ENCODE measurements at places on chromosomes 12 and 14.

DNA sequence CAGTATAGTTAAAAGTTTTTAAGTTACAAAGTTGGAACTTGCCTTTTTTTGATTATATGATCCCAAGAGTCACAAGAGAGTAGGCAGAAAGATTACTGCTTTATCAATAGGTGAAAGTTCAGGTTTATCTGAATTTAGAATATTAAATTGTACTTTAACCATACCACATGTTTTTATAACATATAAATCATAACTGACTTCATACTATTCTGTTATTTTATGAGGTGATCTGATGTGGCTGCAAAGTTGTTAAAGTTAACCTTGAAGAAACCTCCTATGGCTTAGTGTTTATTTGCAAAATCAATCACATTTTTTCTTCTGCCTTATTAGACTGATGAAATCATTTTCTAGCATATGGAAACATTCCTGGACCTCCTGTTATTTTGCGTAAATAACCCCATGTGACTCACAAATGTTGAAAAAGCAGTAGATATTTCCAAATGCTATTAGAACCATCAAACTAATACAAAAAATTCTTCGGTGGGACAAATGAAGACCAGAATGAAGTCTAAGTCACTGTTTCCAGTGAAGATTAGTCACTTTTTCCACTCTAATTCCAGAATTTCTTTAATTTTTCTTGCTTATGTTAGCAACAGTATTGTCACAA lies 132.1 kb downstream of the RAD51B start:
- H3K4me3 ChIP-seq, result no peak overlapping the region
- no peak for DNase-seq
- H3K36me3 ChIP-seq, result peaks cover 3% of the 10 kb centered on the region
- no peaks in the 10 kb centered on the region for H3K27me3 ChIP-seq
- no peak overlapping the region for H3K27ac ChIP-seq
- H3K4me1 ChIP-seq, result no peaks in the 10 kb centered on the region

DNA sequence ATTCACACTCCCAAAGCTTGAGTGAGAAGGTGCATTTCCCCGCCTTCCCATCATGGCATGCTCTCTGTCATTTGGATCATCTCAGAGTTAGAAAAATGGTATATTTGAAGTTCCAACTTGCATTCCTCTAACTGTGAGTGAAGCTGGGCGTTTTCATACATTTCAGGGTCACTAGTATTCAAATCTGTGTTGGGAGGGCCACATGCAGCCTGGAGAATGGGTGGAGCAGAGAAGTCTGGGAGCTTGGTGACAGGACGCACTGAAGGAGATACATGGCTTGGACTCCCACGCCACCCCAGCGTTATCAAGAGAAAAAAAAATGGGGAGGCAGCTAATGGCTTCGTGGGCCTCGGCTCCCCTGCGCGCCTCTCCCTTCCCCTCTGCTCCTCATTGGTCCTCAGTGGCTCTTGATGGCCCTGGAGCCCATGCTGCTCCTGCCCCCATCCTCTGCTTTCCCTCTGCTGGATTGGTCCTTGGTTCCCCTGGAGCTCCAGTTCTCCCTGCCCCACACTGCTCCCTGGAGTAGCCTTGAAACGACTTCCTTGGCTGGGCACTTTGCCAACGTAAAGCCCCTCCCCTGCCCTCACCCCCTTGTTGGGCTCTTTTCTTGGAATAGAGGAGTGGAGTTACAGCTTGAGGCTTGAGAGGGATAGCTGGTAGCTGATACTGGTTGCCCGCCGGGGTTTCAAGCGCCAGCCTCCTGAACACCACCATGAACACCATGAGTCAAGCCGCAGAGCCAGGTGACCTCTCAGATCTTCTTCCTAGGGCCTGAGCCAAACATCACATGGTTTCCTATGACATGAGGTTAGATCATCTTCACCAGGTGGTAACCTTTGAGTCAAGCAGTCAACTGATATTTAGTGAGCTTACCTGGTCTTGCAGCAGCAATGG lies 139.6 kb downstream of the PRKCH start:
- H3K27ac ChIP-seq, result peak overlapping the region; percentile 32
- H3K36me3 ChIP-seq, result peaks cover 1% of the 10 kb centered on the region
- H3K4me1 ChIP-seq, result peaks cover 20% of the 10 kb centered on the region
- no peak overlapping the region for H3K4me3 ChIP-seq

DNA sequence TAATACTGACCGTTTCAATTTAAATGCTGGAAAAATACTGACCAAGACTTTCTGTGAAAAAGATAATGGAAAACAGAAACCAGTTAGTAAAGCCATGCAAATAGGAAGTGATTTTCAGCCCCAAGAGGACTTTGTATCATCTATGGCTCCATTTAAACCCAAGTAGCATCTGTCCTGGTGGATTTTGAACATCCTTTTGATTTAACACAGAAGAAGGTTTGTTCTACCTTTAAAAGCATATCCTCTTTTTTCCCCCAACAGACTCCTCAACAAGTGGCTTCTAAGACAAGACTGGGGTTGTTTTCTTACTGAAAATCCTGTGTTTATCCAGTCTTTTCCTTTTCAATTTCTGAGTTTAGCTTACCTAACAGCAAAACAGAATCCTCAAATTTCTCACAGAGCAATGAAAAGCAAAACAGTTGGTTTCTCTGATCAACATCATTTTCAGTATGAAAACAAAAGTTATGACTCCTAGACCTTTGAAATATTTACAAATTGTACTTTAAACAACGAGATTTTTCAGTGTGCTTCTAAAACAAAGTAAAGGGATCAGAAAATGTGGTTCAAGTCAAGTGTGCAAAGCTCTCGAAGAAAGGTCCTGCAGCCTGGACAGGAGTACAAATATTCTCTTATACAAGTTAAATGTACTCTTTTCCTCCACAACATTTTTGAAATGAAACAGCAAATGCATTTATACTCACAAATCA lies 2.9 kb downstream of the PHLDA1 start:
- DNase-seq, result no peak

DNA sequence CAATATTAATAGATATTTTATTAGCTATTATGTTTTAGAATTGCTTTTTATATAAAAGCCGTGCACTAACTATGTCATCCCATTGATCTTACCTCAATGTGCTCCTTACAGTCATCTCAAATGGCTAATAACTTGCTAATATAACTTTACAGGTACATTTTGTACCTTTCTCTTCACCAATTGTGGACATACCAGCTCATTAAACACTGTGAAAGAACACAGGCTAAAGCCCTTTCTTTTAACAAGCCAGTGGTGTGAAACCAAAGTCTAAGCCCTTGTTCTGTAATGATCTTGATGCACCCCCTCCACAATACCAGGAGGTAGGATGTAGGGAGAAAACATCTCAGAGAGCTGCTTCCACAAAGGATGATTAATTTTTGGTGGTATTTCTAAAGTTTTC lies 675.3 kb upstream of the USP15 start:
- H3K27me3 ChIP-seq, result no peaks in the 10 kb centered on the region
- no peak for DNase-seq
- no peak overlapping the region for H3K27ac ChIP-seq
- no peaks in the 10 kb centered on the region for H3K4me1 ChIP-seq
- H3K36me3 ChIP-seq, result peaks cover 2% of the 10 kb centered on the region

- H3K27me3 ChIP-seq, result no peaks in the 10 kb centered on the region
- H3K36me3 ChIP-seq, result no peaks in the 10 kb centered on the region
- no peak for DNase-seq
- H3K4me3 ChIP-seq, result no peak overlapping the region
- H3K27ac ChIP-seq, result no peak overlapping the region
Observed at GRCh38 chr14:29465095-29465494, 462.6 kb downstream of the PRKD1 start.

DNA sequence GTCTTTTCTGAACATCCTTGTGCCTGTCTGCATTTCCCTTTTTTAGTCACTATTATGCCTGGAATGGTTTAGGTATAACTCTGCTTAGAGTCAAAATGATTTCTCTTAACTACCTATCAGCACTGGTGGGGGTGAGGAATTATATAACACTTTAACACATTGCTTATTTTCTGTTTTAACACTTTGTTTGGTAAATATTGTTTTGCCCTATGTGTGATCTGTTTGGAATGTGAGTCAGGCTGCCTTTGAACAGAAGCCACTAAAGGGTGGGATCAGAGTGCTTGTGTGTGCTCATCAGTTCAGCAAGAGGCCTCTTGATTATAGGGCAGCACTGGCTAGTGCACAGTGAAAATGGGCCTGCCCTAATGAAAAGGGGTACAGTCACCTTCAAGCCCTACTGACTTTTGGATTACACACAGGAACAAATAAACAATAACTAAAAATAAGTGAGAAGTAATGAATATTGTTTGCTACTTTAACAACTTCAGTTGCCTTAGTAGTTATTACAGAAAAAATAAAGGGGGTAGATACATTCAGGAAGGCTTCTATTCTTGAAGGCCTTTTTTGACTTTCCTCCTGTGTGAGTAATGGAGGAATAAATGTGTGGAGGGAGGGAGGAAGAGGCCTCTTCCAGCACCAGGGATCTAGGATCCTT lies 23.2 kb downstream of the NGDN start:
- no peaks in the 10 kb centered on the region for H3K27me3 ChIP-seq
- peaks cover 5% of the 10 kb centered on the region for H3K36me3 ChIP-seq
- no peak for DNase-seq
- H3K27ac ChIP-seq, result no peak overlapping the region

DNA sequence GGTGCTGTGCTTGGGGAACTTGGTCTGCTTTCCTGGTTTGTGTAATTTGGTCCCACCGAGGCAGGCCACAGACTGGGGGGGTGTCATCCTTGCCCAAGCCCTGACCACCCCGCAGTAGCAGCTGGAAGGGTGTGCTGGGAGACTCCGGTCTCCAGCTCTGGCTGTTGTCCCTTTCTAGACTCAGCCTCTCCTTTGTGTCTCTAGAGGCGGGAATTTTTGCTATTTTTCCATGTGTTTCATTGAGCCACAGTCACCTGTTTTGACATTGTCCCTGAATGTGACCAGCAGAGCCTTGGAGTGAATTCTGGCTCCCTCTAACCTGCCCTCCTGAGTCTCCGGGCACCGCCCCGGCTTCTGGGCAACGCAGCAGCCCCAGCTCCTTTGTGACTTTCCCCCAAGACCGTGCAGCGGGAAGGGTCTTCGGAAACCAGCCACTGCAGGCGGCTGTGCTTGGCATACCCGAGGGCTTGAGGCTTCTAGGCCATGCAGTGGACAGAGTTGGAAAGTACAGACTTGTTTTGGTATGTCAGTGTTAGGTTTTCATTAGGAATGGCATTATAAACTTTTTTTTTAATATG lies 98.6 kb downstream of the TNFAIP2 start:
- no peaks in the 10 kb centered on the region for H3K36me3 ChIP-seq
- no peak for DNase-seq
- H3K27ac ChIP-seq, result no peak overlapping the region
- peaks cover 10% of the 10 kb centered on the region for H3K27me3 ChIP-seq
- H3K4me1 ChIP-seq, result no peaks in the 10 kb centered on the region
- H3K4me3 ChIP-seq, result no peak overlapping the region

GRCh38 chr12:81727391-81727790 lies 31.8 kb downstream of the PPFIA2 start:
- H3K36me3 ChIP-seq, result no peaks in the 10 kb centered on the region
- no peaks in the 10 kb centered on the region for H3K27me3 ChIP-seq
- no peak for DNase-seq
- H3K4me1 ChIP-seq, result no peaks in the 10 kb centered on the region
- no peak overlapping the region for H3K27ac ChIP-seq

DNA sequence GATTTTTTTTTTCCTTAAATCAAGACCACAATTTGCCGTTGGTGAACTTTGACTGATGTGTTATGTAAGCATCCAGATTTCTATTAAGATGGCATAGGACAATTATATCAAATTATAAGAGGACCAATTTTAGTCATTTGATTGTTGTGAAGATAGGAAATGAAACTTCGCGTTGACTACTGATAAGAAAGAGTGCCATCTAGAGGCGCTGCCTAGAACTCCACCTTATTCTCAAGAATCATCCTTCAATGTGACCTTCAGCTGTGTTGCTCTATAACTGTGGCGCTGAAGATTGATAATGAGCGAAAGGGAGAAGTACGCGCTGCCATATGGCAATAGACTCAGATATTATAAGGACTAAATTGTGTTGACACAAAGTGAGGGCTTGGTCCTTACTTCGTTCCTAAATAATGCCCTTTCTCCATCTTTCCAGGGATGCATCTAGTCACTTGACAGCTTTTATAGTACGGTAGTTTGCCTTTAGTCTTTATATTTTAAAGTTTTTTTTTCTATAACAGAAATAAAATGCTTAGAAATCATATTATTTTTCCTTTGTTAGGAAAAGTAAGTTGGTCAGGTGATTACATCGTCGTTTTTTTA lies 350.8 kb upstream of the STXBP6 start:
- DNase-seq, result no peak
- no peaks in the 10 kb centered on the region for H3K27me3 ChIP-seq
- H3K4me3 ChIP-seq, result no peak overlapping the region
- no peaks in the 10 kb centered on the region for H3K4me1 ChIP-seq
- no peaks in the 10 kb centered on the region for H3K36me3 ChIP-seq

- no peaks in the 10 kb centered on the region for H3K27me3 ChIP-seq
- H3K4me1 ChIP-seq, result peaks cover 9% of the 10 kb centered on the region
- H3K4me3 ChIP-seq, result no peak overlapping the region
- no peaks in the 10 kb centered on the region for H3K36me3 ChIP-seq
- no peak for DNase-seq
Observed at GRCh38 chr14:76968621-76969063, 59.9 kb downstream of the IRF2BPL start.

GRCh38 chr14:104885973-104886689 lies 21.1 kb downstream of the CEP170B start:
- DNase-seq, result no peak
- H3K27me3 ChIP-seq, result peaks cover 12% of the 10 kb centered on the region
- no peak overlapping the region for H3K27ac ChIP-seq
- H3K36me3 ChIP-seq, result no peaks in the 10 kb centered on the region
- H3K4me1 ChIP-seq, result peaks cover 5% of the 10 kb centered on the region
- no peak overlapping the region for H3K4me3 ChIP-seq

GRCh38 chr14:29861996-29862395 lies 65.7 kb downstream of the PRKD1 start:
- H3K4me3 ChIP-seq, result no peak overlapping the region
- H3K27ac ChIP-seq, result no peak overlapping the region
- H3K4me1 ChIP-seq, result peaks cover 15% of the 10 kb centered on the region
- H3K36me3 ChIP-seq, result no peaks in the 10 kb centered on the region
- DNase-seq, result no peak

DNA sequence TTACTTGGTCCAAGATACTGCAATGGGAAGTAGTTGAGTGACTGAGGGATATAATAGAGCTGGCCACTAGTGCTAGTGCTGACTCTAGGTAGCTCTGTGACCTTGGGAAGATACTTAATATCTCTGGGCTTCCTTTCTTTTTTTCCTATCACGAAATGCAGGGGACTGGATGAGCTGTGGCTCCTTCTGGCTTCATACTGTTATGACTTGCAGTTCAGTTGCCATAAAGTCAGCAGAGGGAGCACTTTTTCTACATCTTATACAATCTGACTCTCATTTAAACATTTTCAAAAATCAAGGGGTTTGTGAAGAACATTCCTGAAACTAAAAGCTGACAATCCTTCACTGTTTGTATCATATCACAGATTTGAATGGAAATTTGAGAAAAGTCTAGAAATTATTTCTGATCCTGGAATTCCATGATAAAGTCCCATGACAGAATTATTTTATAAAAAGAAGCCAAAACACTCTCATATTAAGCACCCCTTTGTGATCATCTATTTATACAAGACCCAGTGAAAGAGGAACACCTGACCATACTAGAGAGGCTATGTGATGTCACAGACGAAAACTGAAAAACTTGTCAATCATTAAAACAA lies 5.3 kb downstream of the BHLHE41 start:
- H3K4me1 ChIP-seq, result peaks cover 53% of the 10 kb centered on the region
- DNase-seq, result no peak
- peak overlapping the region; percentile 99 for H3K27ac ChIP-seq
- peaks cover 4% of the 10 kb centered on the region for H3K36me3 ChIP-seq
- no peaks in the 10 kb centered on the region for H3K27me3 ChIP-seq

Measured in memory B cell (primary cell).